ENCODE measurements at places on chromosomes 5 and 9.

DNA sequence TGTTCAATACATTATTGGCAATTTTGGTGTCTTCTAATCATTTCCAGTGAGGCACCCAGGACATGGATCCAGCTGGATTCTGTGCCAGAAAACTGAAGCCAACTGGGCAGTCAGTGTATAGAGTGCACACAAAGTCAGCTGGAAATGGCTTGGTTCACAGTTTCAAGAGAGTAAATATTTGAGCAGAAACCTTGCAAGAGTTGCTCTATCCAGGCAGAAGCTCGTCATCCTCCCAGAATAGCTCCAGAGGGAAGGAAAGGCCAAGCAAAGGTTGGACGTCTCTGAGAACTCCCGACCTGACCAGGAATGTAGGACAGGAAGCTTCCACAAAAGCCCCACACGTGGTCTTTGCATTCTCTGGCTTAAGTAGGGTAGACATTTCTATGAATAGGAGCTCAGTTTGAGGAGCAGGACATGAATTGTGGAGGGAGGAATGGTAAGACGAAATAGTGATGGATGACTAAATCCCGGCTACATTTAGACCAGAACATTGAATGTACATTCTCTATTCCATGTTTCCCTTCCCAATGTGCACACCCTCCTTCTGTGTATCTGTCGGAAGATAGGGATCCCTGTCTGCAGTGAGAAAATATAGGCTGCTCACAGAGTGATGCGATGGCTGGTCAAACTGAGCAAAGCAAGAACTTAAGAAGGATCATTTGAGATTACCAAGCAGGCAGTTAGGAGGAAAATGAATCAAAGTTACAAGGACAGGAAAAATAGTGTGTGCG lies 72.7 kb upstream of the FCN2 start:
- no peak for DNase-seq

DNA sequence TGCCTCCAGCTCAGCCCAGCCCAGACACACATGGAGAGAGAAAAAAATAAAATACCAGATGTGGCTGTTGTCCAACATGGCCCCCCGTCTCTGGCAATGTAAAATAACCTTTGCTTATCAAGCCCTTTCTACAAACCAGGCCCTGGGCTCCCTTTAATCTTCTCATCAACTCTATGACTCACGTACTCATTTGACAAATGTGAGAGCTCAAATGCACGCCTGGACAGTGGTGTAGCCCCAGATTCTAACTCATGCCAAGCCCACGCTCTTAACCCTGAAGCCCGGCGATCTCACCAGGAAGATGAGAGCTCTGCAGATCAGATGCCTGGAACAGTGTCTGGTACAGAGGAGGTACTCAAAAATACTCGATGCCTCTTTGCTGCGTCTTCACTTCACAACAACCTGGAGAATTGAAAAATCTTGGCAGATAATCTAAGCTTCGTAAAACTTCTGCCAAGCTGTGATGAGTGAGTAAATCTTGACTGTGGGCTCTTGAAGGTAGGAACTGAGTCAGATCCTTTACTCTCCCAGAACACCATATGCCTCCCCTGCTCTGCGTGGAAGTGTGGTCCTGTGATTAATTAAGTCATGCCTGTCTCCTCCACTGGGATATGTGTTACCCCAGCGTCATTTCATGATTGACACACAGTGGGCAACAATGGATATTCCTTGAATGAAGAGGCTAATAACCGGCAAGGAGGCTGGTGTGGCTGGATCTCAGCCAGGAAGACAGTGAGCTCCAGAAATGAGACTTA lies 102.0 kb upstream of the FSTL4 start:
- DNase-seq = no peak

- no peak for DNase-seq
Observed at GRCh38 chr9:135147474-135147805, 60.0 kb downstream of the OLFM1 start.

DNA sequence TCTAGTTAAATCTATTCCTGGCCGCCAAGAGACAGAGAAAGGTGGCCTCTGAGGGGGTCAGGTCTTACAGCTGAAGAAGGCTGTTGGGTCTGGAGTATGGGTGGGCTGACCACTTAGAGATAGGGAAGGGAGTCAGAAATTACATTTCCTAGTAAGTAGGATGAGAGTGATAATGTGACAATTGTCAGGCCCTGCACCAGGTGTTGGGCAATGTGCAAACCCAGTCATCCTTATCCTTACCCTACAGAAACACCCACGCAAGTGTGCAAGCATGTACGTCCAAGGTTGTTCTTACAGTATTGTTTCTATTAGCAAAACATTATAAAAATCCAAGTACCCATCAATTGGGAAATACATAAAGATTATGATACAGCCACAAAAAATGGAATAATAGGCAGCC lies 9.5 kb downstream of the SPAAR start:
- DNase-seq = no peak

- DNase-seq = no peak
Observed at GRCh38 chr5:83512061-83512745, 40.7 kb downstream of the VCAN start.

- no peak for DNase-seq
Observed at GRCh38 chr5:26339576-26339975, 698.8 kb downstream of the CDH9 start.

DNA sequence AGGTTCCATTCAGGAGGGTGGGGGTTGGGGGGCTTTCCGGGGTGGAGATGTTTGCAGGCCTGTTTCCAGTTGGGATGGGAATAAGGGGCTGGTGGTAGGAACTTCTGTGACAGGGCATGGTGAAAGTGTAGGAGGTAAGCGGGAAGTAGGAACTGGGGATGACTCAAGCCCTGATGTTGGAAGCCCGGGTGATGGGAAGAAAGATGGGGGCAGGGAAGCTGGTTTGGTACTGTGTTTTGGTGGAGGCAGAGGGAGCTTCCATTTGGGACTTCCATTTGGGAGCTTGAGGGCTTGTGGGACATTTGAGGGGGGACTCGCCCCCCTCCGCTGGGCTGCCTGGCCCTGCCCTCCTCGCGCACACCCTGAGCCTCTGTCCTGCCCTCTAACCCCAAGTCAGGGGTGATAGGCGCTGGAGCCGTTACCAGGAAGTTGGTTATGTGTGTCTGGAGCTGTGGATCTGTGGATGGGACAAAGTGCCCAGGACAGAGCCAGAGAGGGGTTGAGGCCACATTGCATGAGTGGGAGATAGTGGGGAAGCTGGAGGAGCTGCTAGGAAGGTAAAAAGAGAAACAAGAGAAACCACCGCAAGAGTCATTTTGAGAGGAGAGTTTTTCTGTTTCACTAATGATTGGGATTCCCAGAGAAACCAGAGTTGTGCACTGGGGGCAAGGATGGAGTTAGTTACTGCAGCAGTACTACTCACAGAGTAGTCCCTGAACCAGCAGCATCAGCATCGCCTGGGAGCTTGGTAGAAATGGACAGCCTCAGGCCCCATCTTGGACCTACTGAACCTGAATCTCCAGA lies 6.6 kb downstream of the RGS14 start:
- DNase-seq = peak; percentile 73

- no peak for DNase-seq
Observed at GRCh38 chr9:33374190-33374589, 28.2 kb downstream of the AQP7 start.

GRCh38 chr5:168972731-168973130 lies 328.2 kb downstream of the SLIT3 start:
- no peak for DNase-seq

DNA sequence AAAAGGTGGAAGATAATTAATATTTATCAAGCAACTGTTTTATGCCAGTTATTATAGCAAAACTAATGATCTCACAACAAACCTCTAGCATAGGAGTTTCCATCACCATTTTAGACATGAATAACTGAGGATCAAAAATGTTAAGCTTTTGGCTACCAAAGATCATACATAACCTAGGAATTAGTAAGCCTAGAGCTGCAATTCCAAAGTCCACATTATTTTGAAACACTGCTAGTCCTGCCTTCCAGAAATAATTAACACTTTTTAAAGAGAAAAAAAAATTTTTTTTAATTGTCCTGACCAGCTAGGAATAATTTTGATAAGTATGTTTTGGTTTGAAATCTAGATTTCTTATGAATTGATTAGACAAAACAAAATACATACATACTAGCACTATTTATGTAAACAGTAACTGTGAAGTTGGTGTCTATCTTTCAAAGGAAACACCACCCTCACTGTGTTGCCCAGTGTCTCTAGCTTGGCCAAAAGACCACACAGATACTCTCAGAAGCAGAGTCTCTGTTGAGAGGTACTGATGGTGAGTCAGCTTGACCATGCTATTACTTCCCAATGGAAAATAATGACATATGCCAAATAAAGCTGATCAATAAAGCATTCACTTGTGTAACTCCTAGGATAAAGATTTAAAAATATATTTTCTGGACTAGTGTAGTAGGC lies 422.4 kb downstream of the CCDC171 start:
- no peak for DNase-seq

DNA sequence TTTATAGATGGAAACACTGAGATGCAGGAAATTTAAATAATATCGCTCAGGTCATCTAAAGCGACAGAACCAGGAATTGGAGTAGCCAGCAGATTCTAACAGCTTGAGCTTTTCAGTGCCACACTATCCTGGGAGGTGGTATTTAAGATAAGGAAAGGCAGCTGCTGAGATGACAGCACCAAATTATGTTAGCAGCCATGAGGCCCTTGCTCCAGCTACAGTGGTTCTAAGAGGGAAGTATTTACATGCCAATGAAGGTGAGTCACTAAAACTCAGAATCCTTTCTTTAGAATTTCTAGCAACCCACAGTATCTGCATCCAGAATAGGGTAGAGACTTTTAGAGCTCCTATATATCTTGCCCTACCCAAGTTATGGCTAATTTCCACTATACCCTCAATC lies 127.0 kb upstream of the VLDLR start:
- DNase-seq = no peak

GRCh38 chr5:88722546-88723073 lies 160.4 kb downstream of the MEF2C start:
- no peak for DNase-seq

- peak; percentile 15 for DNase-seq
Observed at GRCh38 chr5:33299621-33300208, 141.1 kb upstream of the TARS1 start.

- no peak for DNase-seq
Observed at GRCh38 chr9:4939118-4939561, 45.9 kb upstream of the JAK2 start.

DNA sequence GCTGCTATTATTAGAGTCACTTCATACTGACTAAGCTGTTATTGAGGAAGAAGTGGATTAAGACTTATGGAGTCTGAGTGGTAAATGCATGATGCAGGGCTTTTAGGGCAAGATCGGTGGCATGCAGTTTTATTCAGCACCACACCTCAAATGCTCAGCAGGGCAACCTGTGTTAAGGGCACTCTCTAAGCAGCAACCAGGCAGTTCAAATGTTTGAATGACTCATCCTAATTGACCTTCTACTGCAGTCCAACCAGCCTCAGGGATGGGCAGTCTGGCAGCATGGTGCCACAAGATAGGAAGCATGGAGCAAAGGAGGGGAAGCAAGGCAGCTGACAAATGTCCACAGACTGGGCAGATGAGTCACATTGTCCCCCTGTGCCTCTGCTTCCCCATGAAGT lies 80.2 kb upstream of the MIER3 start:
- DNase-seq = no peak

GRCh38 chr5:178277866-178278265 lies 45.3 kb upstream of the PHYKPL start:
- no peak for DNase-seq

DNA sequence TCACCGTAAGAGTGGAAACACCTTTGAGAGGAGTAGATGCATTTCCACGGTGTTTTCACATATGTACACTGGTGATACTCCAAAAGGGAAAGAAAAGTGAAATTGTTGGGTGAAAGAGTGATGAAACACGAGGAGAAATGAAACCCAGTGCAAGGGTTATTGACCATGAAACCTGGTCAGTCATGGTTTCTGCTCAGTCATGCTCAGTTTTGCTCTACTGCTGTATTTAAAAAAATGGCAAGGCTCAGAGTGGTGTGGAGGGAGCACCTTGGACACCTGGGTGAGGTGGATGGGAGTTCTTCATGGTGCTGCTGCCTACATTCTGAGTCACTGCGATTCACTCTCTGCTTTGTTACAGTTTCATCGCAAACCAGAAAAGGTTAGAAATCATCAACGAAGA lies 32.3 kb downstream of the NTRK2 start:
- DNase-seq = peak; percentile 46

DNA sequence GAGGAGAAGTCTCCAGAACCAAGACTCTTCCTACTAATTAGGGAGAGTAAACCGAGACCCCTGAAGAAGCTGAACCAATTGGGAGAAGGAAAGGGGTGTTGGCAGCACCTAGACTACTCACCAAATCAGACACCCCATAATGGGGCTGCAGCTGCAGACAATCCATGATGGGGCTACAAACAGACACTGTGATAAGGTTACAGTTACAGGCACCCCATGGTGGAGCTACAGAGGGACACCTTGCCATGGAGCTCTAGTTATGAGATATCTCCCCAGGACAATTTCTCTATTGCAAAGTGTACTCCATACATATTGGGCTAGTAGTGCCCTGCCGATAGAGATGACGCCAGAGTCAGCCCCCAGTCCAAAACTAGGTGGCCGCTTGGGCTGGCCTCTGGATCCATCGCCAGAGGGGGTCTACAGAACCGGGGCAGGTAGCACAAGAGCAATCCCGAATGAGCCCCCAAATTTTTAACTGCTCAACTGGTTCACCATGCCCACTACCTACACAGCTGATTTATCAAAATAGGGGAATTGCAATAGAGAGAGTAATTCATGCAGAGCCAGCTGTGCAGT lies 2.1 kb upstream of the NANS start:
- DNase-seq = no peak

DNA sequence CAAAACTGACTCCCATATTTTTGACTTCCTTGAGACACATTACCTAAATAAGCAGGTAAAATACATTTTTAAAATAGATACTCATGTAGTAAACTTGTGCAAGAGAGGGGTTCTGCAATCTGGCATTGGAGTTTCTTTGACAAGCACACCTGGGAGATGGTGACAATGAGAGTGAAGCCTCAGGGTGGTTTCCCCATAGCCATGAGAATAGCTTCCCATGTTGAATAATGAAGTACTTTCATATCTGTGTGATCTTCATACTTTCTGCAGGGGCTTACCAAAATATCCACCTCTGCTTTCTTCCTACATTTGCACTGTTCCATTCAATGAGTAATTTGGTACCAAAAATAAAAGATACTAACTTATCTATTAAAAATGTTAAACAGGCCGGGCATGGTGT lies 44.7 kb upstream of the VCAN start:
- DNase-seq = peak; percentile 17

- no peak for DNase-seq
Observed at GRCh38 chr5:54454602-54455001, 897 bp upstream of the HSPB3 start.

DNA sequence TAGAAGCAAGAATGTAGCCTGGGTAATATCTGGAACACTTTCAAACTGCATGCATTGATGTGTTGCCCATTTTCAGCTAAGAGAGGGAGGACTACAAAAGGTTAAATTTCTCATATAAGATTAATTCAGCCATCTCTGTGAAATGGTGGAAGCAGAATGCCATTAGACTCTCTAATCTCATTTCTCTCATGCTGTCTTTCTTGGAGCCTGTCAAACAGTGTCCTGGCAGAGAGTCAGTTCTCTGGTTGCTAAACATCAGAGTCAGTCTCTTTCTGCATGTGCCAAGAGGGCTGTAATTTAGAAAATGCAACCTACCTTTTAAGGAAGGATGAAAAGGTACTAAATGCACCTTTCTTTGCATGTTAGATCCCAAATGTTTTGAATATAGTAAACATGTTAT lies 910 bp upstream of the GARNL3 start:
- no peak for DNase-seq

- DNase-seq = no peak
Observed at GRCh38 chr5:61777292-61777691, 445.2 kb downstream of the ZSWIM6 start.
